Left lung (tissue), 14 donors: ENCODE measurements at places on chromosomes 2 and 18. TPM values are rescaled to one million over a fixed set of nuclear protein-coding genes. Genes with fewer than 3 reads are reported as not detected.

DNA sequence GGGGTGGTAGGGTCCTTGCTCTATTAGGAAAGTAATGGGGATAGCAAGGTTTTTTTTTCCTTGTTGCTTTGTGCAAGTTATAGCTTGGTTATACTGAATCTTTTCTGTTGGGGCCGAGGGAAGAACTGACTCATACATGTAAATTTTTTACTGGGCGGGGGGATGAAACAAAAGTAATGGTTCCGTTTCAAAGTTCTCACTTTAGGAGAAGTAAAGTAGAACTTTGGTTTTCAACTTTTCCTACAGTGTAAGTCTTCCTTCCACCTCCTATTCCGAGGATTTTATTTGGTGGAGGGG, 1.1 kb downstream of the AFTPH start:
- no peak for DNase-seq
- H3K4me1 ChIP-seq: no peaks in the 10 kb centered on the region
- peak overlapping the region; percentile 99 for H3K27ac ChIP-seq
- peak overlapping the region; percentile 97 for H3K4me3 ChIP-seq

DNA sequence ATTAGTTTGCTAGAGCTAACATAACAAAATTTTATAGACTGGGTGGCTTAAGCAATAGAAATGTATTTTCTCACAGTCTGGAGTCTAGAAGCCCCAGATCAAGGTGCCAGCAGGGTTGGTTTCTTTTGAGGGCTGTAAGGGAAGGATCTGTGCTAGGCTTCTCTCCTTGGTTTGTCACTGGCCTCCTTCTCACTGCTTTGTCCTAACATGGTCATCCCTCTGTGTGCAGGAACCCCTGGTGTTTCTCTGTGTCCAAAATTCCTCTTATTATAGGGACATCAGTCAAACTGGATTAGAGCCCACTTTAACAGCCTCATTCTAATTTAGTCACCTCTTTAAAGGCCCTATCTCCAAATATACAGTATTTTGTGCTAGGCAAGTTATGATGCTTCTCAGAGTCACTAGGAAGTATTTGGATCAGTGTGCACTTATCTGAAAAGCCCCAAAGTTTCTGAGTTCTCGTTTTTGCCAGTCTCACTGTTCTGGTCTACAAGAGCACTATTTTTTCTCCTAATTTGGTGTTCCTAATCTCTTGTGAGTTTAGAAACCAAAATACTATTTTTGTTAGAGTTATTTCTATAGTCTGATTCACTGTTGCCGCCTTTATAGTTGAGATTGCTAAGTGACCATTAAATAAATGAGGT, 29.0 kb downstream of the ZC3H6 start:
- DNase-seq: no peak
- H3K36me3 ChIP-seq: peaks cover 10% of the 10 kb centered on the region
- H3K27me3 ChIP-seq: no peaks in the 10 kb centered on the region
- no peak overlapping the region for H3K27ac ChIP-seq

GRCh38 chr2:16136461-16137035, 196.2 kb downstream of the MYCN start:
- H3K27me3 ChIP-seq: no peaks in the 10 kb centered on the region
- H3K27ac ChIP-seq: no peak overlapping the region
- no peak overlapping the region for H3K4me3 ChIP-seq

- H3K4me3 ChIP-seq: peak within 1 kb of the TSS; percentile 9
- peaks cover 11% of the 10 kb centered on the region for H3K4me1 ChIP-seq
Measured at GRCh38 chr18:72544092-72544886, at the start of gene CBLN2. Gene CBLN2, minus strand, starts transcription at chr18:72544342. Its CDS starts 2,182 bp downstream, at chr18:72542160.

GRCh38 chr2:23718931-23719700, 207.8 kb downstream of the ATAD2B start:
- no peak overlapping the region for H3K4me3 ChIP-seq
- H3K27me3 ChIP-seq: no peaks in the 10 kb centered on the region
- H3K36me3 ChIP-seq: peaks cover 16% of the 10 kb centered on the region
- H3K27ac ChIP-seq: no peak overlapping the region

DNA sequence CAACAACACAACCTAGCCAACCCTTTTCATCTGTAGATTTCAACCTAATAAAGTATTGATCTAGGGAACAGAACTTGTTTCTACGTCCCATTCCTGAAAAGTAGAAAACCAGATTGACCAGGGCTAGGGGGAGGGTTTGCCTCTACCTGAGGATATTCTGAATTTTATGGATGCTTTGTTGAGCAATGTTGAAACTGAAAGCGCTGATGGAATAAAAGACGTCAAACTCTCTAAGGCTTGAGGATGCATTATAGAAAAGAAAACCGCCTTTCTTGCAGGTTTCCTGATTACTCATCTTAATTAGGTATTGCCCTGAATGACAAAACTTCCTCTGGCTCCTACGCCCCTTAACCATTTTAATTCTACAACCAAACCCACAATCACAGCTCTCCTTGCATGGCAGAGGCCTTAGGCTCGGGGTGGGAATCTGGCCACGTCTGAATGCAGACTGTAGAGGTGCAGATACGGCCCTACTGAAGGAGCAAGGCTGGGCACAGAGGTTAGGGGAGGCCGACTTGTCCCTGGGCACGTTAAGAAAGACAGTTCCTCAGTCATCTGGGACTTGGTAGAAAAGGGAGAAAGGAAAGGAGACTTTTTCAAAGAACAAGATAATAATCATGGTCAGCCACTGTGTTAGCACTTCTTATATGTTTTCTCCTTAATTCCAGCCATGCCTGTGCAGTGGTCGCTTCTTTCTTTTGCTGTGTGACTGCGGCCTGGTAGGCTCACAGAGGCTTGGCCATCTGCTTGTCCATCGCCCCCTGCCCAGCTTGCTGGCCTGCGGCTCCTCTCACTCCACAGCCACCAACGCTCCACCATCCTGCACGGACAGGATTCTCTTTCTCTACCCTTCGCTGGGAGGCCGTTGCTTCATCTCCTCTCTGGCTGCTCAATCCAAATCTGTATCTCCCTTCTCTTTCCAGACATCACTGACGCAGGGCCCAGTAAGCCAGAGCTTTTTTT, 209.5 kb downstream of the VAPA start:
- no peaks in the 10 kb centered on the region for H3K27me3 ChIP-seq
- H3K4me3 ChIP-seq: no peak overlapping the region
- no peak for DNase-seq
- H3K36me3 ChIP-seq: no peaks in the 10 kb centered on the region
- H3K4me1 ChIP-seq: peaks cover 8% of the 10 kb centered on the region

DNA sequence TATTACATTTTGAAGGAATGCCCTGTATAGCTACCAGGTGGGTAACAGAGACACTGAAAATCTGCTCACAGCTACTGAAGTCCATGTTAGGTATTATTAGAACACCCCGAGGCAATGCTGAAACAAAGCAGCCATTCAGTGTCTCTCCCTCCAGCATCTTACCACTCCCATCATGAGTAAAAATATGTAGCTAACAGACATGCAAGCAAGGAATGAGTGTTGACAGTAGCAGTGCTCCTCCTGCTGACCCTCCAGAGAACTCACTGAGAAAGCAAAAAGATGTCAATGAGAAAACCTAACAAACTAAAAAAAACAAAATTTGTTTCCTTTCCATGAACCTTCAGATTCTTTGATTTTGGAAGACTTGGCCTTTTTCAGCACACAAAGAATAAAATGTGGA, 393.9 kb downstream of the LRRTM1 start:
- DNase-seq: no peak
- H3K36me3 ChIP-seq: no peaks in the 10 kb centered on the region
- H3K4me3 ChIP-seq: no peak overlapping the region
- H3K4me1 ChIP-seq: no peaks in the 10 kb centered on the region
- H3K27me3 ChIP-seq: no peaks in the 10 kb centered on the region

DNA sequence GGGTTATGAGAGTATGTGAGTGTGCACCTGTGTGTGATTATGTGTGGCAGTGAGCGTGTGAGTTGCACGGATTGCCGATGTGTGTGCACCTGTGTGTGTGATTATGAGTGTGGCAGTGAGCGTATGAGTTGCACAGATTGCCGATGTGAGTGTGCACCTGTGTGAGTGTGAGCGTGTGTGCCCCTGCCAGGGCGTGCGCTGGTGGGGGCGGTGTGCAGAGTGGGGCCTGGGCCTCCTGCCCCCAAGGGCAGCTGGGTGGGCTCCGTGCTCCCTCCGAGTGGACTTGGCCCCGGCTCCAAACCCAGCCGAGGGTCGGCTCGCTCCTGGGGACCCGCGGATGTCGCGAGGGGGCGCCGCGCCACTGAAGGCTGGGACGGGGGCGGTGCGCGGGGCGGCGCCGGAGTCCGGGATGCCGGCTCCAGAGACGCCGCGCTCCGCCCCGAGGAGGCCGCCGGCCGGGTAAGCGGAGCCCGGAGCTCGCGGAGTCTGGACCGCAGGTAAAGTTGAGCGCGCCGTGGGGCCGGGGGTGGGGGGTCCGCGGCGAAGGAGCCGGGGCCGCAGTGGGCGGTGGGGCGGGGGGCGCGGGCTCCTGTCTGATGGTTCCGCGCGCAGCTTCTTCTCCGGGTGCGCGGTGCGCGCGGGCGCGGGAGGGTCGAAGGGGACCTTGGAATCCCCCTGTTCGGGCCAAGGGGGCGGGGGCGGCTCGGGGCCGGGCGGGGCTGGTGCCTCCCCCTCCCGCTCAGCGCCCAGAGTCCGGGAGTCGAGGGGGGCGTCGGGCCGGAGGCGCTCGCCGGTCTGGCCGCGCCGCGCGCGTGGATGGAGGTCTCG, at the start of gene KCNG2:
Gene KCNG2 (plus strand): TSS at position 421 of the 828 bp plus-strand sequence. CDS start 65,730 bp downstream, outside the sequence.
- H3K27me3 ChIP-seq: peaks cover 35% of the 10 kb centered on the region
- H3K4me1 ChIP-seq: peaks cover 50% of the 10 kb centered on the region
- H3K4me3 ChIP-seq: peak within 1 kb of the TSS; percentile 28
- H3K36me3 ChIP-seq: no peaks in the 10 kb centered on the region
- peak; percentile 69 for DNase-seq

DNA sequence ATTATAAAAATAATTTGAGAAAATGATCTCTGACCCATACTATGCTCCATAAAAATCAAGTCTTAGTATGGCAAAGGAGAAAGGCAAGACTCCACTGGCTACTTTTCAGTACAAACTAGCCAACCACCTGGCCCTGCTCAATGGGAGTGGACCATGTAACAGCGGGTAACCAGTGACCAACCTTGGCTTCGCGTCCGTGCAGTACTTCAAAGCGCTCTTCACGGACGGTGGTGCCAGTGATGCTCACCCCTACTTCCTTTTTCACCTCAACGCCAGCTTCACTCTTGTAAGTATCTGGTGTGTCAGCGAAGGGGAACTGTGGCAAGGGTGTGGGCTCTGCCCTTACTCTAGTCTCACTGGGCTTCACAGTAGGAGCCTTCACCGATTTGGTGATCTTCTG, 23.3 kb downstream of the TTN start:
- H3K4me3 ChIP-seq: no peak overlapping the region
- H3K36me3 ChIP-seq: peaks cover 8% of the 10 kb centered on the region
- H3K4me1 ChIP-seq: no peaks in the 10 kb centered on the region
- no peaks in the 10 kb centered on the region for H3K27me3 ChIP-seq
- no peak overlapping the region for H3K27ac ChIP-seq
- no peak for DNase-seq

DNA sequence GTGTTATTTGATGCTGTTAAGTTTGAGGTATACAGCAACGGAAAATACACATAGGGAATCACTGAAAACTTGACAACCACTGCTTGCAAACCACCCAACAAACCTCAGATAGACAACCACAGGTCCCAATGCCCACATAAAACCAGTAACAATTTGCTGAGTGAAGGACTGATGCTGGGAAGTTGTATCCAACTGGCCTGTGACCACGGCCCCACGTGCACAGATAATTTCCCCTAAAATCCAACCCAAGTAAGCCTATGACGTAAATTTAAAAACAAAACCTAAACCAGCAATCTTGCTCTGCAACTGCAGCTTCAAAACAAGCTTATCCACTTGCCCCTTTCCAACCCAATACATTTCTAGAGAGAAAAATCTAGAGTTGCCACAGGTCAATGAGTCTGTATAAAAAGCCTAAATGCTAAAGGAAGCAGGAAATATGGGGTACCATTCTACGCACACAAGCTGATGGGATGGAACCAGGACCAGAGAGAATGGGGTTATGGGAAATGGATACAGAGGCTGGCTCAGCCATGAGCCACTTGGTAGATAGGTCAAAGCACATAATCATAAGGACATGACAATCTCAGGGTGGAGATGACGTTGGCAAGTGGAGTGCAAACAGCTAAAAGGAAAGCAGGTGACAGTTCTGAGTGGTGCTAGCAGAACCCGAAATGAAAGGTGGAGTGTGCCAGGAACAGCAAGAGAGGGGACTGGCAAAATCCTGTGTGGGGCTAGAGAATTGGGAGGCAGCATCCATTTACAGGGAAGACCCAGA, 27.8 kb upstream of the CREB1 start:
- no peaks in the 10 kb centered on the region for H3K27me3 ChIP-seq
- DNase-seq: no peak
- no peak overlapping the region for H3K4me3 ChIP-seq
- H3K4me1 ChIP-seq: peaks cover 7% of the 10 kb centered on the region
- H3K36me3 ChIP-seq: no peaks in the 10 kb centered on the region
- H3K27ac ChIP-seq: peak overlapping the region; percentile 58

DNA sequence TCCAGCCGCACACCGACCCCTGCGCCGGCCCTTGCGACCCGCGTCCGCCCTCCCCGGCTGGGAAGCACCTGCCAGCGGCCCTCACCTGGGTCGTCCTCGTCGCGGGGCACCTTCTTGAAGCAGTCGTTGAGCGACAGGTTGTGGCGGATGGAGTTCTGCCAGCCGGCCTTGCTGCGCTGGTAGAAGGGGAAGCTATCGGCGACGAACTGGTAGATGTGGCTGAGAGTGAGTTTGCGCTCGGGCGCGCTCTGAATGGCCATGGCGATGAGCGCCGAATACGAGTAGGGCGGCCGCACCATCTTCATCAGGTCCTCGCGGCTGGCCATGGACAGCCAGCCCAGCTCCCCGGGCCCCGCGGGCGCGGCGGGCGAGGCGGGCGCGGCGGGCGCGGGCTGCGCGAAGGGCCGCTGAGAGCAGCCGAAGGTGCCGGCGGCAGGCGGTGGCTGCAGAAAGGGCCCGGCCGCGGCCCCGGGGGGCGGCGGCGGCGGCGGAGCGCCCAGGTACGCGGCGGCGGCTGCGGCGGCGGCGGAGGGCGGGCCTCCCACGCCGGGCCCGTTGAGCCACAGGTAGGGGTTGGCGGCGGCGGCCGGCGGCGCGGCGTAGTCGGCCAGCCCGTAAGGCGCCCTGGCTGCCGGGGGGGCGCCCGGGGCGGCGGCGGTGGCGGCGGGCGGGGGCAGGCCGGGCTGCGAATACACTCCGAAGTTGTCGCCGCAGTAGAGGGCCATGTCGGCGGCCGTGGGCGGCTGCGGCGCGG, 505 bp downstream of the FOXI3 start:
- peak overlapping the region; percentile 21 for H3K4me3 ChIP-seq
- no peak for DNase-seq
- H3K27ac ChIP-seq: no peak overlapping the region
- no peaks in the 10 kb centered on the region for H3K36me3 ChIP-seq
- peaks cover 71% of the 10 kb centered on the region for H3K27me3 ChIP-seq
- no peaks in the 10 kb centered on the region for H3K4me1 ChIP-seq

GRCh38 chr18:79046522-79046921, 22.7 kb upstream of the ATP9B start:
- no peak overlapping the region for H3K4me3 ChIP-seq
- no peak overlapping the region for H3K27ac ChIP-seq

GRCh38 chr18:49834258-49834657, 20.9 kb upstream of the ACAA2 start:
- no peak overlapping the region for H3K27ac ChIP-seq
- H3K27me3 ChIP-seq: no peaks in the 10 kb centered on the region
- no peak for DNase-seq

The TXNDC2 gene
- polyA plus RNA-seq: 0.20 TPM

The MOGAT1 gene
- polyA plus RNA-seq: not detected

The ST6GAL2 gene
- polyA plus RNA-seq: 3.8 TPM

The UBXN2A gene
- 23.2 TPM for polyA plus RNA-seq

The UGT1A10 gene
- not detected for polyA plus RNA-seq

The CREG2 gene
- 0.52 TPM for polyA plus RNA-seq

The CD207 gene
- not detected for polyA plus RNA-seq

The WNT10A gene
- 0.40 TPM for polyA plus RNA-seq
